ENCODE measurements at places on chromosomes 7 and 10.

GRCh38 chr7:140349144-140349771, 49.1 kb downstream of the SLC37A3 start:
- DNase-seq, result no peak

DNA sequence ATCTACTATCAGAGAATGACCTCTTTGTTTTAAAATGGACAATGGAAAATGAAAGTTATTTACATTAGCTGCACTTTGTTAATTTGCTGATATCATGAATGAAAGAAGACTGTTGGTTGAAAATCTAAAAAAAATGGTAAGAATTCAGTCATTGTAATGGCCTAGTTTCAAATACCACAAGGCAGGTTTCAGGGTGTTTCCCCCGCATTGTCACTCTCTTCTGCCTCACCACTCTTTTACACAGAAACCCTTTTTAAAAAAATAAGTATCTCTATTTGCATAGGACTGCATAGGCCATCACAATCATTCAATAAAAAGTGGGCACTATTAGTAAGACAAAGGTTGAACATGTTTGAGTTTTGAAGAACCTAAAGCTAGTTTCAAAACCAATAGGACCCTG, 737.1 kb downstream of the INHBA start:
- no peak for DNase-seq

GRCh38 chr10:128289621-128290020, 163.4 kb upstream of the MKI67 start:
- no peak for DNase-seq

DNA sequence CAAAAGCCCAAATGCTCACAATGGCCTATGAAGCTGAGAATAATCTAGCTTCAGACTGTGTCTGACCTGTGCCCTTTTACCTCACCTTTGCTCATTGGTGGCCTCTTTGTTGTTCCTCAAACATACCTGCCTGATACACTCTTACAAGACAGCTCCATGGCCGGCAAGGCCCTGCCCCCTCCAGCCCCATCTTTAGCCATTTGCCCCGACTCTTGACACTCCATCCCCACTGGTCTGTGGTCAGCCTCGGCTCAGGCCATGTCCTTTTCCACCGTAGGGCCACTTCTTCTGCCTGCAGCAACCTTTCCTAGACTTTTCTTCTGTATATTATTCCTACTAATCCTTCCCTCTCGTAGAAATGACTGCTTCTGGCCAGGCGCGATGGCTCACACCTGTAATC, 265.2 kb downstream of the RPS24 start:
- DNase-seq, result no peak

GRCh38 chr7:25777969-25778708, 373.9 kb upstream of the NFE2L3 start:
- DNase-seq, result no peak

DNA sequence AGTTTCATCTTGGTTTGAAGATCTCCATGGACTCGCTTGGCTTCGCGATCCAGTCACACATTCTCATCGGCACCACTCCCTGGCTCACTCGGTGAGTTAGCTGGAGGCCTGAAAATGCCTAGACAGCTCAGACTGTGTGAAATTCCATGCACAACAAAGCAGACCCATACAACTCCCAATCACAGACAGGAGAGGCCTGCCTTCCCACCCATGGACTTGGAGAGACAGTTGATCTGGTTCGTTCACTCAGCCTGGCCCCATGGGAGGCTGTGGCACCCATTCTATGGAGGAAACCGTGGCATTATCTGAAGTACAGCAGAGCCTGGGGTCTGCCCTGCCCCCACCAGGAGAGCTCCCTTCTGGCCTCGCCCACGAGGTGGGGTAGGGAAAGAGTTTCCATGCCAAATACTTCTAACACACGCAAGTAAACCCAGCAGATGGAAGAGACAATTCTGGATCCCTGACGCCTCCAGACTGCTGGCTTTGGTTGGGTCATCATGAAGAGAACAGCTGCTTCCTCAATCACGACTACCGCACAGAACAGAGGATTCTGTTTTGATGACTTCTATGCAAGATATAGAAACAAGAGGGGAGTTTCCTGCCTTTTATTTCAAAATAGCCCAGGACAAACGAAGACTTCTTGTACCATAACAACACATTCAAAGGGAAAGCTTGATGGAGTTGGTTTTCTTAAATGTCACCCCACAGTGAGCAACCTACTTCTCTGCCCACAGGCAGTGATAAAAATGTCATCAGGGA, 15.9 kb downstream of the FAM53B start:
- no peak for DNase-seq

DNA sequence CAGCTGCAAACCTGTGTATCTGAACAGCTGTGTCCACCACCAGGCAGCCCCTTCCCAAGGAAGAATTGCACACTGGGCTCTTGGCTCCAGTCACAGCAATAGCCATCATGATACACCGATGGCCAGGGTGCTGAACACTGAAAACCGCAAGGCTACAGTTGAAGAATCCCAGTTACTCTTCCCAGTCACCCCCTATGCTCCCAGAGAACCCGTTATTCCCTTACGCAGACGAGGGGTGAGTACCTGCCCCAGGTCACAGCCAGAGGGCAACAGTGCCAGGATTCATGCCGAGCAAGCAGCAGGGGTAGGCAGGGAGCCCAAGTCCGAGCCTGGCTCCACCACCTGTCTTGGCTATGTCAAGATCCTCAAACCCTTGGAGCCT, 57.8 kb downstream of the RASGEF1A start:
- DNase-seq, result no peak

DNA sequence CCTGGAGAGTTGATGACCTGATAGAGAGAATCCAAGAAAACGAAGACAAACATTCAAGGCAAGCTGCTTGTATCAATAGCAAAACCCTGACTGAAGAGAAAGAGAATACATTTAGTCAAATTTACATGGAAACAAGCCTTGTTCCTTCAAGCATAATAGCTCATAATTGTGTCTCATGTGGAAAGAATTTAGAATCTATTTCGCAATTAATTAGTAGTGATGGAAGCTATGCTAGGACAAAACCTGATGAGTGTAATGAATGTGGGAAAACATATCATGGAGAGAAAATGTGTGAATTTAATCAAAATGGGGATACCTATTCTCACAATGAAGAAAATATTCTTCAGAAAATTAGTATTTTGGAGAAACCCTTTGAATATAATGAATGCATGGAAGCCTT, 18.0 kb downstream of the RBAK start:
- DNase-seq, result no peak

- no peak for DNase-seq
Observed at GRCh38 chr7:19491371-19491770, 217.5 kb downstream of the POLR1F start.

DNA sequence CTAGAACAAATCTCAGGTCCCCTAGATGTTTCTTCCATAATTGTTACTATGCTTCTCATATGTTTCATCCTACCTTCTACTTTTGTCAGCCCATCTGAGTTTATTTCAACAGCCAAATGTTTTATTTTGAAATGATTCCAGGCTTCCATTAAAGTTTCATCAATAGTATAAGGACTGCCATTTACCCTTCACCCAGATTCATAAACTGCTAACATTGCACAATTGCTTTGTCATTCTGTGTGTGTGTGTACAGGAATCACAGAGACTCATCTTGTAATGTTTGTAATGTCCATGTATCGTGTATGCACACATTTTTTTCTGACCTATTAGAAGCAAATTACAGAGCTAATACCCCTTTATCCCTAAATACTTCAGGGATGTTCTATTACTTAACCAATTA, 25.5 kb downstream of the MMRN2 start:
- no peak for DNase-seq

DNA sequence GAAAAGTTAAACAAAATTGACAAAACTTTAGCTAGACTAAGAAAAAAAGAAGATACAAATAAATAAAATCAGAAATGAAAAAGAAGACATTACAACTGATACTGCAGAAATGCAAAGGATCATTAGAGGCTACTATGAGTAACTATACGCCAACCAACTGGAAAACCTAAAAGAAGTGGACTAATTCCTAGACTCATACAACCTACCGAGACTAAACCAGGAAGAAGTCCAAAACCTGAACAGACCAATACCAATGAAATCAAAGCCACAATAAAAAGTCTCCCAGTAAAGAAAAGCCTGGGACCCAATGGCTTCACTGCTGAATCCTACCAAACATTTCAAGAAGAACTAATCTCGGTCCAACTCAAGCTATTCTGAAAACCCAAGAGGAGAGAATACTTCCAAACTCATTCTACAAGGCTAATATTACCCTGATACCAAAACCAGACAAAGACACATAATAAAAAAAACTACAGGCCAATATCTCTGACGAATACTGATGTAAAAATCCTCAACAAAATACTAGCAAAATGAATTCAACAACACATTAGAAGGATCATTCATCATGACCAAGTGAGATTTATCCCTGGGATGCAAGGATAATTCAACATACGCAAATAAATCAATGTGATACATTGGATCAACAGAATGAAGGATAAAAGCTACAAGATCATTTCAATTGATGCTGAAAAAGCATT, 20.3 kb downstream of the ELAPOR2 start:
- no peak for DNase-seq

GRCh38 chr7:141097430-141097829, 23.6 kb downstream of the TMEM178B start:
- no peak for DNase-seq
